Stimulated activated CD4-positive, alpha-beta T cell treated with anti-CD3 and anti-CD28 coated beads, Interleukin-12 subunit alpha, Interleukin-12 subunit beta, amount 100 ng/mL, for 48 hours (primary cell): ENCODE measurements at places on chromosomes 3 and 15.

DNA sequence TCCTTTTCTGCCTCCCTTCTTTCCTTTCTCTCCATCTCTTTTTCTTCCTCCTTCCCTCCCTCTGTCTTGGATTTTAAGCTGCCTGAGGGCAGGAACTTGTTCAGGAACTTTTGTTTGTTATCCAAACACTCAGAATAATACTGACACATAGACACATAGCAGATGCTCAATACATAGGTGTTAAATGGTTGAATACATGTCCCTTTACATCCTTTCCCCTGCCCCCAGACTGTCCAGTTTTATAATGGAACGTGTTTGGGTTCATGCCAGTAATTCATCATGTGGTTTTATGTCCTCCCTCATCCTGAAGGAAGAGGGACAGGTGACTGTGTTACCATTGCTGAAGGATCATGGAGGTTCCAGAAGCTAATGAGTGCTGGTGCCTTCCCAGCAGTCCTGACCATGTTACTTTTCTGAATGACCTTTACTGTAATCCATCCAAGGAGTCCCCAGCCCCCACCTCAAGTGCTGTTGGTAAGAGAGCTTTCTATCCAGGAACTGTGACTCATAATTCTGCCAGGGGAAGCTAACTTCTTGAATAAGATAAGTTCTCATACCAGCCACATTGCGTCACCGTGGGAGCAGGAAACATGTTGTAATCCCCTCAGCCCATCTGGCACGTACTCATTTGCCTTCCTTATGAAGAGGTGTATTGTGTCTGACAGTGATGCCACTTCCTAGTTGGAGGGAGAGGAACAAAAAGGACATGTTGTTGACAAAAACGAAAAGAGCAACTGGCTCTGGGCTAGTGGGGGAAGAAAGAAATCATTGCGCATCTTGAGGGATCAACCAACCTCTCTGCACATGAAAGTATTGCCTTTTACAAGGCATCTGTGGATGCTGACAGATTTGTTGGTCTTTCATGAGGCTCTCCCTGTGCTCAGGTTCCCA lies 52.4 kb downstream of the IL1RAP start:
- peak; percentile 81 for DNase-seq

GRCh38 chr3:167736264-167736787 lies 805 bp downstream of the SERPINI1 start:
- no peak for DNase-seq

GRCh38 chr15:43067717-43068461 lies 37.9 kb downstream of the UBR1 start:
- DNase-seq: peak; percentile 4

DNA sequence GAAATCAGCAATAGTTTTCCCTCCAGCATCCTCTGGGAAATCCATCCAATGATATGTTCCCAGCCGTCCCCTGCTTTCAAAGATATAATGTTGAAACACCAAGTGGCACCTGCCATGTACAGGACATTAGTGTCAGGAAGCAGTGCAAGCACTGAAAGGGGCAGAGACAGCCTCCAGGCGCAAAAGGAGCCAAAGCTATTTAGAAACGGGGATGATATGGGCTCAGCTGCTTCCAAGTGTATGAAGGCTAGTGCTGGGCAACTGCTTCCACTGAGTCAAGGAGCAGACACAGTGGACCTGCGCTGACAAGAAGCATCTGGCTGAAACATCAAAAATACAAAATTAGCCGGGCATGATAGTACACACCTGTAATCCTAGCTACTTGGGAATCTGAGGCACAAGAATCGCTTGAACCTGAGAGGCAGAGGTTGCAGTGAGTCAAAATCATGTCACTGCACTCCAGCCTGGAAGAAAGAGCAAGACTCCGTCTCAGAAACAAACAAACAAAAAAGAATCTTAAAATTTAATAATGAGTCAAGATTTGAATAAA lies 119.7 kb downstream of the AQP9 start:
- no peak for DNase-seq

DNA sequence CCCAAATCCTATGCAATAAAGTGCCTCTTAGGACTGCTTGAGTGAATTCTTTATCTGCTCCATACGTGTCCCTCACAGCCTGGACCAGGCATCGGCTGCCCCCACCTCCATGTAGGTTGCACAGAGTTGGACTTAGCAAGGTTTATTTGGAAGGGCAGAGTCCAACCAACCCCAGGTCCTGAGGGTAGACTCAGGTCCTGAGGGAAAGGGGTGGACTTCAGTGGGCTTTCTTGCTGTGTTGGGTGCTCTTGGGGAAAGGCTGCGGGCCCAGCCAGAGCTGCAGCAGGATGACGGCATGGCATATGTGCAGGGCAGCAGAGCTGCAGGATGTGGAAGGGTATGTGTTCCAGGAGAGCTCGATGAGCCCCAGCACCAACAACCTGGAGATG lies 6.5 kb downstream of the ALG3 start:
- DNase-seq: no peak

- DNase-seq: peak; percentile 72
These were observed 8.1 kb upstream of the MAPK6 start for GRCh38 chr15:52010633-52011595.

- no peak for DNase-seq
These were observed 80.2 kb downstream of the CBLB start for GRCh38 chr3:105788593-105788992.

DNA sequence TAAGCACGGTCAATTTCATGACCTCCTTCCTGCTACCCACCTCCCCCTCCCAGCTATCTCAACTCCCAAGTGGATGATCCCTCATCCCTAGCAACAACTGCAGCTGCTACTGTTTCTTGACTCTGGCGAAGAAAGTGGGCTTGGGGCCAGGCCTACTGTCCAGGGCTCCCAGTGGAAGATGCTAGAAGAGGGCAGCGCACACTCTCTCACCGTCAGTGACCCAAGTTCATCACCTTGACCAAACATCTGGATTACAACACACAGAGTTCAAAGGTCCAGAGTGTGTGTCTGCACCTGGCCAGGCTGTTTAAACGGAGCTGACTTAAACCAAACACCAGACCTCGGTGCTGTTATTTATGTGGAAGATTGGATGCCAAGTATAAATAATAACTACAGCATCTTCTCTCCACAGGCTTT lies 385.6 kb downstream of the SHQ1 start:
- no peak for DNase-seq

- DNase-seq: peak; percentile 16
These were observed 27.6 kb downstream of the XYLB start for GRCh38 chr3:38374221-38374620.

DNA sequence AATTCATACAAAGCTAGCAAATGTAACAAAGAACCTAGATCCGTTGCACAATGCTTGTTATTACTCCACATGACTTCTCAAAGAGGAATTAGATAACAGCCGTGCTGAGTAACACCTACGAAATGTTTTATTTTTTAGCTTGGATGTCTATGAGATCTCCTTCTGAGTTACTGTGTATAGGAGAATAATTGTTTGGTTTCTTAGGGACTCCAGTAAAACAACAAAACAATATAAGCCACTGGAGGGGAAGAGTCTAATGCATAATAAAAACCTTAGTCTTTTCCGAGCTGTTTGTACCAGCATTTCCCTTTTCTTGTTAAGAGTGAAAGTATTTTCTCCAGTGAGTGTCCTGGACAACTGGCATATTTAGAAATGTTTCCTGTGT lies 15.6 kb downstream of the SNAP23 start:
- DNase-seq: no peak

- peak; percentile 4 for DNase-seq
These were observed 36.0 kb downstream of the MORC1 start for GRCh38 chr3:109081746-109082510.

DNA sequence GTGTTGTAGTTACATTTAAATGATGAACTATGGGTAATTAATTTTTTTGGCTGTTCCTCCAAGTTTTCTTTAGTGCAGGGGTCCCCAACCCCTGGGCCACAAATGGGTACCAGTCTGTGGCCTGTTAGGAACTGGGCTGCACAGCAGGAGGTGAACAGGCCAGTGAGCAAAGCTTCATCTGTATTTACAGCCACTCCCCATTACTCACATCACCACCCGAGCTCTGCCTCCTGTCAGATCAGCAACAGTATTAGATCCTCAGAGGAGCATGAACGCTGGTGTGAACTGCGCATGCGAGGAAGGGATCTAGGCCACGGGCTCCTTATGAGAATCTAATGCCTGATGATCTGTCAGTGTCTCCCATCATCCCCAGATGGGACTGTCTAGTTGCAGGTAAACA lies 75.9 kb upstream of the RPL35A start:
- DNase-seq: no peak

DNA sequence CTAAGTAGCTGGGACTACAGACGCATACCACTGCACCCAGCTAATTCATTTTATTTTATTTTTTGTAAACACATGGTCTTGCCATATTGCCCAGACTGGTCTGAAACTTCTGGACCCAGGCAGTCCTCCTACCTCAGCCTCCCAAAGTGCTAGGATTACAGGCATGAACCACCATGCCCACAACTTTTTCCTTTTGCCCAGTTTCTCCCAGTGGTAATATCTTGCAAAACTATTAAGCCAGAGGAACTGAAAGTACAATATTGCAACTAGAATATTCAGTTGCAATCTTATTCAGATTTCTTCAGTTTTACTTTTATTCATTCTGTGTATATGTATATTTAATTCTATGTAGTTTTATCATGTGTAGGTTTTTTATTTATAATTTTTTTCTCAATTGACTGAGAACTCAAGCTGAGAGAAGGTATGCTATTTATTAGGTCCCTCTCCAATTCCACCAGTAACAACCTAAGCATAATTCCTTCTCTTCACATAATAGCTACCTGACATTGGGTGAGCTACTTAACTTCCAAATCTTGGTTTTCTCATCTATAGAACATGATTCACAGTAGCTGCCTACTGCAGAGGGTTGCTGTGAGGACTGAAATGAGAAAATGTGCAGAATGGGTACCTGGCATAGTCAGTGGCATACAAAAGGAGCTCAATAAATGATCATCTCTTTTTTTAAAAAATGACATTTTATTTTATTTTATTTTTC lies 30.8 kb downstream of the KLHL18 start:
- no peak for DNase-seq

DNA sequence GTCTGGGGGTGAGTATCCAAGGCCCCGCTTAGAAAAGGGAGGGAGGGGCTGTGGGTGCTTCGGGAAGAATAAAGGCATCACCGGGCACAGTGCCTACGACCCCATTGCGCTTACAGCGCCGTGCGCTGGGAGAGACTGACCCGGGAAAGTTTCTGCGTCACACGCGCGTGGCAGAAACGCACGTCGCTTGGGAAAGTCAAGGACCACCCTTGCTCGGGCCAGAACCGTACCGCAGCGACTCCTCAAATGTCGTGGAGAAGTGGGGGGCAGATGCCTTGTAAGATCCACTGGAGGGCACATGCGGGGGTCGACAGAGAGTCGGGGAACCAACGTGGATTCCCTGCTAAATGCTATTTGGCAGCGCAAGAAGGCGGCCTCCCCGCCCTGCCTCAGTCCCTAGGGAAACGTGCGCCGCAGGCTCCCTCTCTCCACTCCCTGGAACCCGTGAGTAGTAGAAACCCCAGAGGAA lies 2.4 kb downstream of the ADAMTS9 start:
- DNase-seq: no peak

DNA sequence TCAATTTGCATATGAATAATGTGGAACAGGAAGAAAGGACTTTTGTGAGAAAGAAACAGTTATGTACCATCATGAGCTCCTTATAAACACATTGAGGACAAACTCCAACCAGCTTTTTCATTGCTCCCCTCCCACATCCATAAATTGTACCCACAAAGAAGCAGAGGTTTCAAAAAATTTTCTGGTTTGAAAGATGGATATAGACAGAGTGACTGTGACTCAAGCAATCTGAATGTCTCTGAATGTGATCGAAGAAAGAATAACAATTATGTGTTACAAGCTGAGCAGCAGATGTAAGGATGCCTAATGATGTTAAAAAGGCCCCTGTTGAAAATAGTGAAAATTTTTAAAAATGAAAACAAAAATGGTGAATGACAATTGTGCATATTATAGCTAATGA lies 127.4 kb downstream of the TFG start:
- DNase-seq: no peak

DNA sequence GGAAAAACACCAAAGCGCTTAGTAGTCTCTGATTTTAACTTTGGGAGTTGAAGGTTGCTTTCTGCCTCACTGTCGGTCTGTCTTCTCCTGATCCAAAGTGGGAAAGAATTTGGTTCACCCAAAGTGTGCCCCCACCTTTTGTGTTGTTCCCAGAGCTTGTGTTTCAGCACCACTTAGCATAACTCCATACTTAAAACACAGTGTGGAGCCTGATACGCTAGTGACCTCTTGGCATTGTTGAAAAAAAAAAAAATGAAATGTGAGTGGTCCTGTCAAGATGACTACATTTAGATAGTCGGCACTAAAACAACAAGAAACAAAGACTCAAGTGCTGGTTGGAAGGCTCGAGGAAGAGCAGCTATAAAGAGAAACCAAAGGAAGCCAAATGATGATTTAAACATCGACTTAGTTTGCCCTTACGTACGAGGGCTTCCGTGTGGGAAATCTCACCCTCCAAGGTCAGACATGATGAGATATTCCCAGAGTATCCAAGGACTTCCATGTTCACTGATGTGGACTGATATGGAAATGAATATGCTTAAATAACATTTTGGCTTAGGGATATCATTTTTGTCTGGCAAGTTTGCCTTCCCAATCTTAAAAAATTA lies 178.8 kb downstream of the MEIS2 start:
- no peak for DNase-seq

- no peak for DNase-seq
These were observed 45.9 kb downstream of the CMSS1 start for GRCh38 chr3:99863588-99863987.

DNA sequence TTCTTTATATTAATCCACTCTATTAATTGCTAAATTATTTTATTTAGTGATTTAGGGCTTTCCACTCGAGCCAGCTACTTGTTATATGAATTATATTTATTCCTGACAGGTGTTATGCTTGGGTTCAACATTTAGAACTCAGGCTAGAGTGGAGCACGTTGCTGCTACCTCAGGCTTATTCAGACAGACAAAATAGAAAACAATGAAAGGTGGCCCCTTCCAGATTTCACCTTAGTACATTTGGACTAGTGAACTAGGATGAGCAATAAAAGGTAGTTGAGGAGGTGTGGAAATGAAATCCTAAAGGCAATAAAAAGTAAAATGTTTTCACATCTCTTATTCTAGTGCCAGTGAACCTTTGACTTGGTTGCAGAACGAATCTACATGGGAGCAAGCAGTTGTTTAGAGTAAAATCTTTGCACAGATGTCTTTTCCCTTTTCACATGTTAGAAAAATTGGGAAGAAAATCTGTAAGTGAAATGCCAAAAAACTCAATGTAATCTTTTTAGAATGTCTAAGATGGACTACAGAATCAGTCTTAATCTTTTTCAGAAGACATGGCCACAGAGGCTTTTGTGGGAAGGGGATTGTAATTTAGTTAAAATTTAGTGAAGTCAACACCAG lies 63.8 kb downstream of the AKAP13 start:
- no peak for DNase-seq

DNA sequence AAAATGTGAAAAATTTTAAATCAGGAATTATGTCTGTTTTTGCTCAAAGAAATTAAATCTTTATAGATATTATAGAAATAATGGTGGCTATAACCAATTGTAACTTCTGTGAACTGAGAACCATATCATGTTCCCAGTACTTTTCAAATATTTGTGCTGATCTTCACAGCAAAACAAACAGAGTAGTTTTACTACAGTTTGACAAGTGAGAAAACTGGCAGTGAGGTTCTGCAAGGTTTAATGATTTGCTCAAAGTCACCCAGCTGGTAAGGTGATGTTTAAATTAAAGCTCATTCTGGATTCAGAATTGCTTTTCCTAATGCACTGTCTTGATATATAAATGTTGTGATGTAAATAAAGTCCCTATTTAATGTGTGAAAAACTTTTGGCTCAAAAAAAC lies 22.0 kb upstream of the SPTSSB start:
- DNase-seq: no peak

GRCh38 chr3:157408499-157409149 lies 28.0 kb upstream of the PTX3 start:
- no peak for DNase-seq
